ENCODE measurements at places on chromosomes 5 and 9.

GRCh38 chr5:69105996-69106906 is 12.4 kb downstream of the SLC30A5 start:
- DNase-seq, result no peak

DNA sequence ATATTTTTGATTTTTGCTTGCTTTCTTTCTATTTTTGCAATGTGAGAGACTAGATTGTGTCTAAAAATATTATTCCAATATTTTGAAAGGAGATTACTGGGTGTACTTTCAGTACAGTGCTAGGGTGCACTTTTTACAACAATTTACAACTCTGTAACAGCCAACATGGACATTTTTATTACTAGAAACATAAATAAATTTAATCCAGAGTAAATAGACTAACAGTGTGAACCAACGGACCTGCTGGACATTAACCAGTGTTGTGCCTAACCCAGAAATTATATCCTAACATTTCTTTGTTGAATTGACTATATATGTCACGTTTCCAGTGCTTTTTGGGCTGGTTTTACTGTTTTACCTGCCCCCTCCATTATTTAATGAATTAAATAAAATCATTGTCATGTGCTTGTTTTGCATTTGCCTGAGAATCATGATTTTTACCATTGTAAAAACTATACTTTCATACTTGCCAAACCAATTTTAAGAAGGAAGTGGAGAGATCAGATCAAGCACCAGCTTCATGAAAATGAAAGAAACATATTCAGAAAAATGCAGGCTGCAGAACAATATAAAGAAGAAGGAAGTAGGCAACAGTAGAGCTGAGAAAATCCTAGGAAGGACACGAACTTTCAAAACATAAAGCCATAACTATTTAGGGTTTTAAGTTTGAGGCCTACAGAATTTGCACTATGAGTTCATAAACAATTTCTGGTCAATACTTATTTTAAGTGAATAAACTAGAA is 400.8 kb upstream of the PIK3R1 start:
- DNase-seq, result no peak

- DNase-seq, result no peak
These were observed 51.3 kb upstream of the PTGER4 start for GRCh38 chr5:40628407-40628806.

- no peak for DNase-seq
These were observed 1229.9 kb downstream of the MAT2B start for GRCh38 chr5:164735334-164735733.

GRCh38 chr5:173913686-173914321 is 25.7 kb downstream of the CPEB4 start:
- no peak for DNase-seq

- no peak for DNase-seq
These were observed 92.3 kb upstream of the FANCC start for GRCh38 chr9:95409650-95410426.

GRCh38 chr9:137764981-137765380 is 112.6 kb upstream of the CACNA1B start:
- no peak for DNase-seq

DNA sequence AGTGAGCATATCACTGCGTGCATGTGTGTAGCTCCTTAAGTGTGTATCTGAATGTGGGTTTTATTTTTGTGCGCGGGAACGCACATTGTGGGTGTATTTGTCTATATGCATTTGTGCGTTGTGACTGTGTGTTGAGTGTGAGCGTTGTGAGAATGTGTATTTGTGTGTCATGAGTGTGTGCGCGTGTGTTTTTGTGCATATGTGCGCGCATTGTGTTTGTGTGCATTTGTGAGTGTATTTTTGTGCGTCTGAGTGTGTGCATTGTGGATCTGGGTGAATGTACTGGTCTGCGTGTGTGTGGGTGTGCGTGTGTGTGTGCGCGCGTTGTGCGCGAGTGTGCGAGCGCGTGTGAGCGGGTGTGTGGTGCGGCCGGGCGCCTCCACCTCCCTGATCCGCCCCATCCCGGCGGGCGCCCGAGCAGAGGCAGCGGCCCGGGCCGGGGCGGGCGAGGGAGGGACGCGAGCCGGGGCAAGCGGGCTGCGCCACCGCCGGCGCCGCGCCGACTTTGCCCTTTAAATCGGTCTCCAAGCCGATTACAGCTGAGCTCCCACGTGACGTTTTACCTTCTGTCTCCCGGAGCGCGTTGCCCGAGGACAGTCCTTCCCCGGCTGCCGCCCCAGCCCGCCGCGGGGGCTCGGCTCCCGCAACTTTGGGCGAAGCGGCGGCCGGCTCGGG is at the start of gene RASGRF2:
RASGRF2 (plus strand) TSS at position 596 of the 675 bp plus-strand sequence. CDS start 376 bp downstream, outside the sequence.
- no peak for DNase-seq

DNA sequence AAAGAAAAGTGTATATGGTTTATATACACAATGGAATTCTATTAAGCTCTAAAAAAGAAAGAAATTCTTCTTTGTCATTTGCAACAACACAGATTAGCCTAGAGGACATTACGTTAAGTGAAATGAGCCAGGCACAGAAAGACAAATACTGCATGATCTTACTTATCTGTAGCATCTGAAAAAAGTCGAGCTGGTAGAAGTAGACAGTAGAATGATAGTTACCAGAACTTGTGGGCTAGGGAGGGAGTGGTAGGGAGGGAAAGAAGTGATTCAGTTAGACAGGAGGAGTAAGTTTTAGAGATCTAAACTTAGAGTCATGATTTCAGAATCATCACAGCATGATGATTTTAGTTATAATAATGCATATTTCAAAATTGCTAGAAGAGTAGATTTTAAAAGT is 184.6 kb downstream of the TLE4 start:
- no peak for DNase-seq

DNA sequence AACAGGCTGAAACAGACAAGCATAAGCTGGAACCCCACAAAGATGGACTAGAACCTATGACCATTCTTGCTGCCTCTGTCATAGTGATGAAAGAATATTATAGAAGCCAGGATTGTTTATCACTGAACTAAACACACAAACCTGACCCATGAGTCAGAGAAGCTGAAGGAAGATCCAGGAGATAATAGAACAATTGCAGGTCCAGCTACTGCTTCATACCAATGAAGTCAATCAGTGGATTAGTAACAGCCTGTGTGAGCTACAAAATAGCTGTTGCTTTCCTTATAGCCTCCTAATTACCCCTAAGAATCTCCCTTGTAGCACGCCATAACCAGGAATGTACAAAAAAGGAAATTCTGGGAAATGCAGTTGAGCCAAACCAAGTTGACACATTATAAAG is 459.9 kb upstream of the ZNF462 start:
- no peak for DNase-seq

GRCh38 chr9:108569624-108570023 is 286.2 kb downstream of the ACTL7B start:
- no peak for DNase-seq

GRCh38 chr9:129994882-129995281 is 48.1 kb downstream of the FNBP1 start:
- no peak for DNase-seq

DNA sequence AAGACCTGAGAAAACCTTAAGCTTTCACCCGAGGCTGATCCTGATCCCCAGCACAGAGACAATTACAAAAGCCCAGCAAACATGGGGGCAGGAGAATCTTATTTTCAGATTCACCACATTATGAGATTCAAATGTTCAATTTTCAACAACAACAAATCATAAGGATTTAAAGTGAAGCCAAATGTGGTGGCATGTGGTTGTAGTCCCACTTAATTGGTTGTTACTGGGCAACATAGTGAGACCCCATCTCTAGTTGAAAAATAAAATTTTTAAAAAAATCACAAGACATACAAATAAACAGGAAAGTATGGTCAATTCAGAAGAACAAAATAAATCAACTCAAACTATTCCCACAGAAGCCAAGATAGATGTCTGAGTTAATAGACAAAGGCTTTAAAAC is 3.9 kb upstream of the RABGAP1 start:
- DNase-seq, result no peak

GRCh38 chr5:59660737-59661136 is 232.8 kb downstream of the PDE4D start:
- DNase-seq, result no peak

GRCh38 chr5:54673523-54674225 is 156.1 kb downstream of the SNX18 start:
- DNase-seq, result no peak

DNA sequence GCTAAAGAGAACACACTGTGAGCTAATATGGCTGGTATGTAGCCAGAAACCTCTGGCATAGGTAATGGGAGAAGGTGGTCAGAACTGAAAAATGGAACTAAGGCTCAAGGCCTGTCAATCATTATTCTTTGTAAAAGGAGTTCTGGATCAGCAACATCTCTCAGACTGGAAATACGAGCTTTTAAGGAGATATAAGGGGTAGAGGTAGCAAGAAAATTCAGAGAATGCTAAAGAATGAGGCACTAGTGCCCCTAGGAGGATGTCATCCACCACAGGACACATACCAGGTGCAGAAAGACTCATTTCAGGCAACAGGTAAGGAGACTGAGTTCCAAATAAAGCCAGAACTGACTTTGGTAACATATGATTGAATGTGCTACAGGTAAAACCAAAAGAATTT is 18.9 kb upstream of the MOCS2 start:
- DNase-seq, result no peak

- DNase-seq, result no peak
These were observed 71.1 kb downstream of the EHMT1 start for GRCh38 chr9:137689745-137690529.

DNA sequence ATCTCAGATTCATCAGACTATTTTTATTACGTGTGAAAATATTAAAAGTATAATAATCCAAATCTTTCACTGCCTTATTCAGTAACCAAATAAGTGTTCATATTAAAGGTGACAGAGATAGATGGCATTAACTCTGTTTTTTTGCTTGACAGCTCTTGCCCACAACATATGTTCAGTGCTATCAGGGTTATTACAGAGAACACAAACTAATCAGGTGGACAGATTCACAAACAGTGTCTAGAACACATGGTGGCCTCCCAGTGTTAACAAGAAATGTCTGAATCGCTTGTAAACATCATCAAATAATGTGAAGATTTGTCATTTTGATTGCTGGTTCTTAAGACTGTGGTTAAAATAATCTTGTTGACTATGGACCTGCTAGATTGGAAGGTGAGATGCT is 609.1 kb upstream of the GRAMD2B start:
- DNase-seq, result no peak
